NCI-H2081 (cell line): ENCODE measurements at places on chromosomes 1 and 21.

GRCh38 chr1:207849646-207850045 is 61.3 kb downstream of the CD34 start:
- no peak for DNase-seq

- no peak for DNase-seq
These were observed 12.8 kb downstream of the BACE2 start for GRCh38 chr21:41180752-41181151.

GRCh38 chr1:24294716-24295371 is 24.3 kb upstream of the GRHL3 start:
- no peak for DNase-seq

DNA sequence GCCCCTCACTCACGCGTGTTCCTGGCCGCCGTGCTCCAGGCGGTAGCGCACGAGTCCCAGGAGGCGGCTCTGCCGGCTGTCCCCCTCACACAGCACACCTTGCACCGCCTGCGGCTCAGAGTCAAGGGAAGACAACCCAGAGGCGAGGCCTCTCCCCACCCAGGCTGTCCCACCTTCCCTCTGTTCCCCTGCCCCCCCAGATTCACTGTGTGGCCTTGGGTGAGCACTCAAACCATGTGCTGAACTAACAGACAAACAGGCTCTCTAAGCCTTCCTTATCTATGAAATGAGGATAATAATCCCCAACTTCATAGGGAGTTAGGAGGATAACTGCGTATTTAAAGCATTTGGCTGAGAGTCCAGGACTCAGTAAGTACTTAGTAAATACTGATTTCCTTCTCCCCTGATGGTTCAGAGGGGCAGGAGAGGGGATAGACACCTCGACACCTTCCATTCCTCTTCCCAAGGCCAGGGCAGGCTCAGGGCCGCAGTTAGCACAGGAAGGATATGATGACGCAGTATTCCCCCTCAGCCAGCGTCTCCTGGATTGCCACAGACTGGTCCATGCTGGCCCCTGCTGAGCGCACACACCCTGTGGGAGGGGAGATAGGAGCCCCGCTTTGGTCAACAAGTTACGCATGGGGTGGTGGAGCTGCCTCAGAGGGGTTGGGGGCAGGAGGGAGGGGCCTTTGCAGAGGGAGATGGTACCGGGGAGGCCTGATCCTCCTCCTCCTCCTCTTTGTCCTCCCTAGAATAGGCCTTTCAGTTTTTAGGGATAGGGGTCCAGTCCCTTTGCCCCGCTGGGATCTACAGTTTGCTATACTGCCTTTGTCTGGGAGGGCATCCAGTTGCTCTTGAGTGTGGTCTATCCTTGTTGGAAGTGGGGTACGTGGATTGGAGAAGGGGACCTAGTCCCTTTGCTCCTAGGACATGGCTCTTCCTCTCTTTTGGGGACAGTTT is 830 bp downstream of the INPP5B start:
- DNase-seq = no peak

DNA sequence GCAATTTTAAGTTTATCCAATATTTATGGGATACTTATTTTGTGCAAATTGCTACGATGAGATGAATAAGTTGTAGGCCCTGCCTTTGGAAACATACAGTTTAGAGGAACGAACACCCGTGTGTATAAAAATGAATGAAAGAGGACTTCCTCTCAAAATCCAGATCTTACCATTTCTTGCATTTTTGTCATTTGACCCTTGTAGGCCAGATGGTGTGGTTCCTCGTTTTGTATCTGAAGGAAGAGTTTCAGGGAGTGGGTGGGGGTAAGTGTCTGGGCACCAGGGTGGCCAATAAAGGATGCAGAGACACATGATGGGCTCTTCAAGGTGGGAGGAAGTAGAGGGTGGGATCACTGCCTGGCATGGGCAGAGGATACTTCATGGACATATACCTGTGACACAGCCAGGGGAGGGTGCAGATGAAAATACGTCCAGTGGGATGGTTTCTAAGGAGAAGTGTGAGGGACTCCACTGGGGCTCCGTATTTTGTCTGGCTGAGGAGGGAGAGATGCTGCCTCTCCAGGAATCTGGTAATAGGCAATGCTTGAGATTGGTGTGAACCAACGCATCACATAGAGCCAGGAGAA is 14.4 kb downstream of the MAPKAPK2 start:
- no peak for DNase-seq
